Sigmoid colon (tissue), 7 donors: ENCODE measurements at places on chromosomes 2 and 18.

DNA sequence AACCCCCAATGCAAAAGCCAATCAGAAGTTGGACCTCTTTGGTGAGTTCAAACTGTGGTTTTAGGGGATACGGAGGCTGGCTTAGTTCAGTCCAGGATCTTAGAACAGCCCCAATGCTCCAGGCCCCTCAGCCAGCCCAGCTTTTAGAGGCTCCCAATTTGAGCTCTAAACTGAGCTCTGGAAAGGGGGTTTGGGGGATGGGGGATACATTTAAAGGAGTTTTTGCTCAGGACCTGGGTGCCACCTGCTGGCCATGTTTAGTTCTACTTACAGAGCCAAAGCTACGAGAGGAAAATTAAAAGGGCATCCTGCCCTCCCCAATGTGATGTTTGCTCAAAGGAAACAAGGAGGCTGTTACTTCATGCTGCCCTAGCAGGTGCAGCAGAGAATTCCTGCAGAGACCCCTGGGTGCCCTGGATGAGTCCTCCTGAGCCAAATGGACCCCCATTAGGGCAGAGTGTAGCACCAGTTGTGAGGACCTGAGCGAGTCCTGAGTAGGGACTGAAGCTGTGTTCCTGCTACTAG lies 15.9 kb upstream of the TMEM214 start:
- no peaks in the 10 kb centered on the region for H3K27me3 ChIP-seq
- H3K27ac ChIP-seq, result no peak overlapping the region
- DNase-seq, result no peak
- H3K36me3 ChIP-seq, result no peaks in the 10 kb centered on the region
- no peak overlapping the region for H3K4me3 ChIP-seq

- DNase-seq, result no peak
- no peaks in the 10 kb centered on the region for H3K27me3 ChIP-seq
These were observed 29.3 kb downstream of the TGFA start for GRCh38 chr2:70523996-70524965.

GRCh38 chr2:174753038-174753633 lies 11.1 kb downstream of the CHRNA1 start:
- DNase-seq, result no peak
- H3K36me3 ChIP-seq, result no peaks in the 10 kb centered on the region
- no peaks in the 10 kb centered on the region for H3K27me3 ChIP-seq

- no peaks in the 10 kb centered on the region for H3K36me3 ChIP-seq
- H3K27ac ChIP-seq, result no peak overlapping the region
- no peak overlapping the region for H3K4me3 ChIP-seq
These were observed 212.2 kb downstream of the ZEB2 start for GRCh38 chr2:144307711-144308110.
